ENCODE measurements at places on chromosomes 4 and X.
A peak's percentile ranks its signal among the peaks of the same experiment; 100 is the strongest.

DNA sequence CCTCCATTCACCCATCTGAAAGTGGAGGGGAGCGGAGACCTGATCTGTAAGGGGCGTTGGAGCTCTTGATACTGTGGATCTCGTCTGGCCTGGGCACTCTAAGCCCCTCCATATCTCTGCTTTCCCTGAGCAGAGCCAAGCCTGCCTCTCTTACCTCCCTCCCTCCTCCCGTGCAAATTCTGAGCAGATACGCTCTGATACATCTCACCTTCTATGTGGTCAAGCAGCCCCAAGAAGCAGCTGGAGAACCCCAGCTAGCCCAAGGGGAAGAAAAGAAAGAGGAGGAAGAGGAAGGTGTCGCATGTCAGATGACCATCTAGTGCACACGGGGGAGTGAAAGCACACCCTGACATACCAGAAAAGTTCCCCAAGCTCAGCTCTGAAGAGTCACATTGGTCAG is 1.9 kb upstream of the DGAT2L6 start:
- DNase-seq, result no peak

GRCh38 chr4:169770416-169770815 is 12.7 kb upstream of the HPF1 start:
- DNase-seq, result no peak

GRCh38 chrX:106935175-106935574 is 15.0 kb downstream of the CLDN2 start:
- no peak for DNase-seq

GRCh38 chrX:132732236-132732635 is 226.2 kb downstream of the HS6ST2 start:
- DNase-seq, result no peak

DNA sequence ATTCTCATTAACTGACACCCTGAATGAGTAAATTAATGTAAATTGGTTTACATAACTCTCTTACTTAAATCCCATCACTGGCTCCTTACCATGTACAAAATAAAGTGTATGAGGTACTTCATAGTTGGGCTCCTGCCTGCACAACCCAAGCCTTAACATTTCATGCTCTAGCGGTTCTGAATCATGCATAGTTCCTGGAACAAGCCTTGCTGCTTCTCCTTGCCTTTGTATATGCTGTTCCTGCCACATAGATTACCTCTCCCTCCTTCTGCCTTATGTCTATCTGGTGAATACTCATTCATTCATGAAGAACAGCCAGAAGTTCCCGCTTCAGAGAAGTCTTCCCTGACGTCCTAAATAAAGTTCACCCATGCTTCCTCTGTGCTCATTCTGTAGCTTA is 594.7 kb downstream of the SMARCA1 start:
- no peak for DNase-seq

GRCh38 chrX:48689208-48689920 is 5.8 kb downstream of the WAS start:
- no peak for DNase-seq

DNA sequence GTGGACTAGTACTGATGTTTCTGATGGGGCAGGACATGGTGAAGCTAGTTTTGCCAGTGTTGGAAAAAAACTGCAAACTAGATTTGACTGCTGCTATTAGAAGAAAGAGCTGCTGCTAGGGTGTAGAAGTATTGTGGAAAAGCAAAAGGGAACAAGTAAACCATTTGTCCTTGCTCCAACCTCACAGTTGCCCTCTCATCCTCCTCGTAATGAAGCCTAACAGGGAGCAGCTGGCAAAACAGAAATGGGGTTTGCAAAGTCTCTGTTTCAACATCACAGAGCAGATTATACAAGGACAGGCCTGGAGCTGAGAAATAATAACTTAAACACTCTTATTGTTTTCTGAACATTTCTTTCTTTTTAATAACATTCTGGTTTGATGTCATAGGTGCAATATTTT is 346.2 kb downstream of the MAGEB5 start:
- DNase-seq, result no peak

- DNase-seq, result no peak
Observed at GRCh38 chr4:117162976-117163375, 77.6 kb upstream of the TRAM1L1 start.

- no peak for DNase-seq
Observed at GRCh38 chr4:41681054-41681453, 67.5 kb downstream of the PHOX2B start.

DNA sequence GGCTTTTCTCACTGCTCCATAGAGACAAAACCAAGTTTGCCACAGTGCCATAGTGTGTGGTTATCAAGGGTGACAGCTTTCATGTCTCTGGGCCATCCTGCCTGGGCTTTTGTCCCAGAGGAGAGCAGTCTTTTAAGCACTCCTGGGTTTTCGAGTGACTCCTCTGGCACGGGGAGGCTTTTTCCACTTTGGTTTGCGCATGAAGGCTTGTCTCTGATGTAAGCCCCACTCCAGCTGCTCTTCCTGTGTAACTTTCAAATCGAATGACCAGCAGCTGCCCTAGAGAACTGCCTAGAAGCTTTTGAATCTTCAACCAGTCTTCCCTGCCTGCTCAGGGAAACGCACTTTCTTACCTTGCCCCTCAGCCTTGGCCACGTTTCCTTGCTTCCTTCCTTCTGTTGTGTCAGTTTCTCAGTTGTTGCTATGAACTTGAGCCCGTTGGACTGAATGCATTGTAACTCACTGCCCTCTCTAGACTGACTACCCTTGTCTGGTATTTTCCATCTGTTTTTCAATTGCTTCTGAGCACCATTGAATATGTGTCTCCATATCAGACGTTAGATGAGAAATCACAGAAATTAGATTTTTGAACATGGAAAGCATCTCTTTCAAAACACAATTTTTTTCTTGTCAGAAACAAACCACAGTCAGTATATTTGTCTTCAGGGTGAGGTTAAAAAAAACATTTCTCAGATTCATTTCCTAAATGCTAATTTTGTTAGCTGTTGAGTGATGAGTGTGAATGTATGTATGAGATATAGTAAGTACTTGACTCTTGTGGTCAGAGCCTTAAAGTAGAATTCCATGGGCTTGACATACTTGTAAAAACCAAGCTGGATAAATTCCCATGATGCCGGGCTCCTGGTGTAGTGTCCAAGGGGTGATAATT is 45.3 kb downstream of the SLC9A6 start:
- peak; percentile 80 for DNase-seq

DNA sequence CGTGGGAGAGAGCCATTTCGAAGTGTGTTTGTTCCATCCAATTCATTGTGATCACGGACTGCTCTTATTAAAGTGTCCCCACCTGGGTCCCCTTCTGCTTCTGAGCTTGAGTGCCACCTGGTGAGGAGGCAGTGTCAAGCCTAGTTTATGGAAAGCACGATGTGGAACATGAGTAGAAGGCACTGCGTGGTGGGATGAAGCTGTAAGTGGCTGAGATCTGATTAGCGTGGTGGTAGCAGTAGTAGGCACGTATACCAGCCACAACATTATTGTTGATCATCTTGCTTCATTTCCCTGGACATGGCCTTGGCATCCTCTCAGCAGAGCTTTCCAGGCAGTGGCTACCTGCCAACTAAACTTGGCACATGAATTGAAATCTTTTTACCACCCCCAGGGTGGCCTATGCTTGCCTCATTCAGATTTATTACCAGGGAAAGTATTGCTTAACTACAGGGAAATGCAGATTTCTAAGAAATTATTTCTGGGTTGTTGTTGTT is 46.4 kb downstream of the GPAT3 start:
- DNase-seq, result peak; percentile 21

DNA sequence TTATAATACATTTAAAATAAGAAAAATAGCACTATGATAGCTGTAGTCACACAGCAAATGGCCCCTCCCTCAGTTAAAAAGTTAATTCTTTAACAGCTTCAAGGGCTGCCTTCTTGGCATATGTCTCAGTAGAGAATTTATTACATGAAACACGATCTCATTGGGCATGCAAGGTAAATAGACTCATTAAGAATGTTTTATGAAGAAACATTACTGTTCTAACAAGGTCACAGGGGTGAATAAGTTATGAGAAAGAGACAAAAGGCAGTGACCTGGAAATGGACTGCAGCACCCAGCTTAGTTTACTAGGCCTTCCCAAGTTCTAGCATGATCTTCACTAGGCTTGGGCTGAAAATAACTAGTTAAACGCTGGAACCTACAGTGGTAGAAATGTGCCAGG is 277.7 kb downstream of the NR3C2 start:
- DNase-seq, result no peak

DNA sequence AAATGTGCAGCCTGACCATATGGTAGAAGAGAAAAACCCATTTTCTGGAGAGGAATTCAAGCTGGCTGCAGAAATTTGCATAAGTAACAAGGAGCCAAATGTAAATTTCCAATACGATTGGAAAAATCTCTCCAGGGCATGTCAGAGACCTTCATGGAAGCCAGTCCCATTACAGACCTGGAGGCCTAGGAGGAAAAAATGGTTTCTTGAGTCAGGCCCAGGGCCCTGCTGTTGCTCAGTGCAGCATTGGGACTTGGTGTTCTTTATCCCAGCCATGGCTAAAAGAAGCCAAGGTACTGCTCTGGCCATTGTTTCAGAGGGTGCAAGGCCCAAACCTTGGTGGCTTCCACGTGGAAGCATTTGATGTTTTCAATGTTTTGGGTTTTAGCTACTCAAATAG is 70.6 kb downstream of the MAGEC2 start:
- no peak for DNase-seq

DNA sequence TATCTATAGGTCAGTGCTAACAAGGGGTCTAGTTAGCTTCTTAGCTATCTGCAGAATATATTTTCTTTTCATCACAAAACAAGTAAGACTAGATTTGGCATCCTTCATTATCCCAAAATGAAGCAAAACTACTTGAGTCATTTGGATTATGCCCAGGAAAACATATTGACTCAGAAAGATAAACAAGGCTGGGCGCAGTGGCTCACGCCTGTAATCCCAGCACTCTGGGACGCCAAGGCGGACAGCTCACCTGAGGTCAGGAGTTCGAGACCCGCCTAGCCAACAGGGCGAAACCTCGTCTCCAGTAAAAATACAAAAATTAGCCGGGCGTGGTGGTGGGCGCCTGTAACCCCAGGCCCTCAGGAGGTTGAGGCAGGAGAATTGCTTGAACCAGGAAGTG is 18.0 kb upstream of the MND1 start:
- DNase-seq, result no peak

- DNase-seq, result no peak
Observed at GRCh38 chr4:24809815-24810405, 14.5 kb downstream of the SOD3 start.

GRCh38 chr4:48778431-48779094 is 1.5 kb downstream of the FRYL start:
- DNase-seq, result no peak

DNA sequence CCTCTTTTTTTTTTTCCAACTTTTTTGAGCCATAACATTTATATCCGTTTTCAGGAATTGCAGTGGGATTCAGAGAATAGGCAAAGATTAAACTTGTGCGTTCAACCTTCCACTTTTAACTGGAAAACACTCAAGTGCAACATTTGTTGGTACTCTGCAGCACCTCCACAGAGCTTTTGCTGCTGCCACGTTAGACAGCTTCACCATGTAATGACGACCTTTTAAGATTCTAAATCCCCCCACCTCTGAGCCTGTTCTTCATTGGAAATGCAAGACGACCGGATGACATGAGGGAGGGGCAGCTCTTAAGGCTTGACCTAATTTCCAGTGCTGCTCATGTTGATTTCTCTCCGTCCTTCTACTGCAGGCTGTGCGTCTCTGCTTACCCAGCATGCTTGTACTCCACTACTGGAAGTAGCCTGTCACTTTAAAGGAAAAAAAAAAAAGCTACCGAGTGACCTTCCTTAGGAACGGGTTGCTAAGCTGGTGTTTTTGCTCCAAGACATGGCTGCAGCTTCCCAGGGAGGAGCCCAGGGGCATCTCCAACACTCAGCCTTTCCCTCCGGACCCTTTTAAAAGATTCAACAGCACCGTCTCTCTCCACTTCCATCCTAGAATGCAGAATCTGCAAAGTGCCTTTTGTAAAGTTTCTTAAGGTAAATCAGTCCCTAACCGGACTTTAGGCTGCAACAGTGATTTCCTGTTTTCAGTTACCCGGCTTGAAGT is at the start of gene CC2D2A:
CC2D2A (plus strand) TSS at position 481 of the 726 bp plus-strand sequence. CDS start 6,051 bp downstream, outside the sequence.
- peak; percentile 62 for DNase-seq

- DNase-seq, result peak; percentile 75
Observed at GRCh38 chr4:184815046-184815877, 10.5 kb downstream of the ACSL1 start.
